ENCODE measurements at places on chromosomes 1 and 21. TPM values are rescaled to one million over a fixed set of nuclear protein-coding genes. Genes with fewer than 3 reads are reported as not detected.

- DNase-seq, result peak; percentile 73
Observed at GRCh38 chr21:33266050-33266788, at the start of gene IL10RB. Gene IL10RB, plus strand, starts transcription at chr21:33266367. Its CDS starts 99 bp downstream, at chr21:33266466.

DNA sequence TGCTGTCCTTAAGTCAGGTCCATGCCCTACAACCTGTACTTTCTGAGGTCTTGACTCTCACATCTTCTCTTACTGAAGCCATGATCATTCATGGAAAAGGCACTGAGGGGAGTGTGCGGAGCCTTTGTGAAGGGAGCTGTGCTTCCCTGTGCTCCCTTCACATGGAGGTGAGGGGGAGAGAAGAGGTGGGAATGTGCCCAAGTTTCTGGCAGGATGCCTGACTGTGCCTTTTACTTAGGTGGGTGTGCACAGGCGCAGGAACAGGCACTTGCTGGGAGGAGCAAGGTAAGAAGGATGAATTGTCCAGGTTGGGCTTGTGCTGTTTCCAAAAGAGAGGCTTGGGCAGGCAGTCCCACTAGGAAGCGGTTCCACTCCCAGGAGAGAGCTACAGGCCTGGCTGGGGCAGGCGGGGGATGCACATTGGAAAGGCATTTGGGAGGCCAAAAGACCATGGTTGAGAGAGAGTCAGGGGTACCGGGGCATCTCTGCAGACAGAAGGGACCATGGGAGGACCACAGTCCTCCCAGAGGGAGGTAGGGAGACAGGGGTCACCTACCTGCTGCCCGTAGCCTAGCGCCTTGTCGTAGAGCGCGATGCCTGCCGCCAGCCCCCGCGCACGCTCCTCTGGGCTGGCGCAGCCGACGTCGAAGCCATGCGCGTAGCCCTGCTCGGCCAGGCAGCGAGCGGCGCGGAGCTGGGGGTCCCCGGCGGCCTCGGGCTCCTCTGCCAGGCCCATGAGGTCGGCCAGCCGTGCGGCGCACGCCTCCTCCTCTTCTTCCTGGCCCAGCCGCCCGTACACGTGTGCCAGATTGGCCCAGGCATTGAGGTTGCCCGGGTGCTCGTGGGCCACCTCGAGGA is 853 bp downstream of the TTC22 start:
- DNase-seq, result no peak

- no peak for DNase-seq
Observed at GRCh38 chr1:241156231-241156965, 200.6 kb downstream of the RGS7 start.

- peak; percentile 28 for DNase-seq
Observed at GRCh38 chr21:26116456-26117011, 54.0 kb downstream of the APP start.

- DNase-seq, result no peak
Observed at GRCh38 chr1:154735061-154735803, 127.2 kb upstream of the ADAR start.

DNA sequence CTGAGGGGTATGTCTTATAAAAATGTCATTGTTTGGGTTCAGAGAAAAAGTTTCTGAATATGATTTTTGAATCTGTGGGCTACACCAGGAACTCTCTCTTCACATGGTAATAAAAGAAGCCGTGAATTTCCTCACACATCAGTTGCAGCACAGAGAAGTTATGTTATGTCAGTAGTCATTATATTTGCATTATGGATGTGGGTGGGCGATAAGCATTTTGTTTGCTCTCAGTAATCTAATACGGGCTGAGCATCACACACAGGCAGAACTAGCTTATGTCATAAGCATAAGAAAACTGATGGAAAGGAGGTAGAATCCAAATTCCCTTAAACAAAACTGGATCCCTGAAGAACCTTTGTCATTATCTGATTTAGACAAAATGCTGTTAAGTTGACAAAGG is 70.8 kb downstream of the PRDM2 start:
- DNase-seq, result no peak

GLIS1 gene
- 8.1 TPM for total RNA-seq

OXCT2 gene
- total RNA-seq, result 4.9 TPM

- DNase-seq, result no peak
Observed at GRCh38 chr1:53946252-53947171, at the start of gene LRRC42. Gene LRRC42, plus strand, starts transcription at chr1:53946350. Its CDS starts 5,650 bp downstream, at chr1:53952000.

- DNase-seq, result no peak
Observed at GRCh38 chr1:175218786-175219434, 26.3 kb upstream of the KIAA0040 start.

- DNase-seq, result no peak
Observed at GRCh38 chr21:36478207-36478701, 1.7 kb downstream of the CLDN14 start.

TOR1AIP2 gene
- 79.1 TPM for total RNA-seq

- DNase-seq, result no peak
Observed at GRCh38 chr1:64933296-64934070, 32.9 kb downstream of the JAK1 start.

KCNA3 gene
- 0.91 TPM for total RNA-seq

- no peak for DNase-seq
Observed at GRCh38 chr1:212452323-212453155, 19.8 kb downstream of the NENF start.

PEX11B gene
- 37.7 TPM for total RNA-seq

LCE6A gene
- not detected for total RNA-seq

DNA sequence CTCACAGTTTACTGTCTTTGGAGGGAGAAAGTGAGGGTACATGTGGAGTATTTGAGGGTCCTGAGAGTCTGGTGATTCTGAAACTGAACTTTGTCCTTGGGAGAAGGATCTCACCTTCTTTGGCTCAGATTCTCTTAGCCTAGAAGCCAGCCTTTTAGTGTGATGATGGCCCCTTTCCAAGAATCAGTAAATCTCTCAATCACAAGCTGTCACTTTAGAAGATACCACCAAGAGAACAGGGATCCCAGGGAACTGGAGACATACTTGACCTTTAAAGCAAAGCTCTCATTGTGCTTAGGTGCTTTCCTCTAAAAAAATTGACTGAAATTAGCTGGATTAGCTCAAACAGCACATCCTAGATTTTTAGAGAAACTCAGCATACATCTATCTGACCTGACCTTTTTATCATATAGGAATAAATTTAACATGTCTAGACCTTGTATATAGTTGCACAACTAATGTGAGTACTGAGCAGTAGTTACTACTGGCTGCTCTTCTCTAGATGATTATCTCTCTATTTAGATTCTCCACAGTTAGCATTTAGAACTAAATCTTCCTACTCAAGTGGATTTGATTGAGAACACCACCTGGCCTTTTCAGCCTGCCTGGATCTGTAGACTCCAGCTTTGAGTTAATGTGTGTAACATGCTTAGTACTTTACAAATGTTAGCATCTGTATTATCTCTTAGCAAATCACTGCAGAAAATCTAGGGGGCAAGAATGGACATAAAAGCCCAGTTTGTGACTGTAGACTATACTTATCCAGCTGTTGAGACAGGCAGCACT is 157.7 kb downstream of the MAST2 start:
- DNase-seq, result no peak

NBPF12 gene
- 13.6 TPM for total RNA-seq

DNA sequence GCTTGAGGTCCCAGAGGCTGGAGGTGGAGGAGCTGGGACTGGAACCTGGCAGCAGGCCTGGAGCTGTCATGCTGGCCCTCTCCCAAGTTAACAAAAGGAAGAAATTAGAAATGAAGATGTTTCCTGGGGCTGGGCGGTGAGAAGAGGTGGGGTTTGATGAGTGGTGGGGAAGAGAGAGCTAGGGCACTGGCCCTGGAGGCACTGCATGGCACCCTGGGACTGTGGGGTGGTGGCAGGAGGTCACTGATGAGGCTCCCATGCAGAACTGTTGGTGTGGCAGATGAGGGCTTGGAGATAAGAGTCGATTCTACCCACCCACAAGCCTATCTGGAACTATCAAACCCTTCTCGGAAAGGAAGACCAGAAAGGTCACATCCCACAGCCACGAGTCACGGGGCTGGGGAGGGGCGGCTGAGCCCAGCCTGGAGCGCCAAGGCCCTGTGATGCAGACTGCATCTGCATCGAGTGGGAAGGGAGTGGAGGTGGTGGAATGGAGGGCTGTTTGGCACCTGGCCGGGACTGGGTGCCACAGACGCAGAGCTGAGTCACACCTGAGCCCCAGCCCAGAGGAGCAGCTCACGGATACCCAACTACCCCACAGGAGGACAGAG is 29.4 kb downstream of the MRPL37 start:
- no peak for DNase-seq

- DNase-seq, result peak; percentile 94
Observed at GRCh38 chr1:39408641-39409054, 82.8 kb upstream of the BMP8A start.

DNA sequence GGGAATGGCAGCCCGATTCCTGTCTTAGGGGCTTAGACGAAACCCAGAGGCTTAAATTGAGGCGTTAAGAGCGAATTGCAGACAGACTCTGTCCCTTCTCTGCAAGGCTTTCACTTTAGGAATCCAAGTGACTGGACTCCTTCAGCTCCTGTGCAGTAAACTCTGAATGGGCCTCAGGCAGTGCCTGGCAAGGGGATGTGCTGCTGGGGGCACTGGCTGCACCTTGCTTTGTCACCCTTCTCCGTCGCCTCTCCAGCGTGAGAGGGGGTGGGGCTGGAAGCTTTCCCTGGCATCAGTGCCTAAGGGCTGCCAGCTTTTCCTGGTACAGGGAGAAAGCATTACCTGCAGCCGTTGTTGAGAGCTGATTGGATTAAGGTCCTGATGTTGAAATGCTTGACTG is 39.9 kb upstream of the NFASC start:
- DNase-seq, result no peak

KCNE1 gene
- 6.7 TPM for total RNA-seq

Measured in prostate gland (tissue), 2 donors.